ENCODE measurements at places on chromosomes 11 and 22.

- no peak for DNase-seq
These were observed 114.8 kb upstream of the NAV2 start for GRCh38 chr11:19597876-19598275.

DNA sequence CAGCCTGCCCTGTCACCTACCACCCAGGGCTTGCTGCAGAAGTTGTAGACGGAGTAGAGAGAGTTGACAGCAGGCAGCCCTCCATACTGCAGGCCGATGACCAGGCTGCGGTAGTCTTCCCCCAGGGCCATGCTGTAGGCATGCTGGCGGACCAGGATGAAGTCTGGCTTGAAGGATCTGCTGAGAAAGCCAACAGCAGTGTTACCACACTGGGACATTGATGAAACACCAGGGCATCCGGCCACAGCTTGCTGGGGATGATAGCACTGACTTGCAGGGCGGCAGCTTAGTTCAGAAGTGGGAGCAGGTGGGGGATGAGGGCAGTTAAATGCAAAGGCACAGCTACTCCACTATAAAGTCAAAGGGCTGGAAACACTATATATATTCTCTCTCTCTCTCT is 67.4 kb downstream of the TIMP3 start:
- no peak for DNase-seq

- DNase-seq: no peak
These were observed 1.6 kb upstream of the ACY3 start for GRCh38 chr11:67651976-67652781.

DNA sequence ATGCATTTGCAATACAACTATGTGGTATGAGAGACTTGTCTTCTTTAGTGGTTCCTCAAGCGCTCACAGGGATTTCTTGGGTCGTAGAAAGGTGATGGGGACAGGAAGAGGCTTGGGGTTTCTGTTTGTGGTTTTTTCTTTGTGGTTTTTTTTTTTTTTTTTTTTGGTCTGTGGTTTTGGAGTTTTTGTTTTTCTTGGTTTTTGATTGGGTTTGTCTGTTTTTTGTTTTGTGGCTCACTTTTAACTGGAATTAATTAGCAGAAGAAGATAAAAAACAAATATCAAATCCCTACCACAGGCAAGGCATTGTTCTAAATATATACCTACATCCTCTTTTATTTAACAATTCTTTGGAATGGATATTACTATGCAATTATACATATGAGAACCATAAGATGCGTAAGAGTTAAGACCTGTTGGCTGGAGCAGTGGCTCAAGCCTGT is 5.5 kb downstream of the TTC28 start:
- no peak for DNase-seq

DNA sequence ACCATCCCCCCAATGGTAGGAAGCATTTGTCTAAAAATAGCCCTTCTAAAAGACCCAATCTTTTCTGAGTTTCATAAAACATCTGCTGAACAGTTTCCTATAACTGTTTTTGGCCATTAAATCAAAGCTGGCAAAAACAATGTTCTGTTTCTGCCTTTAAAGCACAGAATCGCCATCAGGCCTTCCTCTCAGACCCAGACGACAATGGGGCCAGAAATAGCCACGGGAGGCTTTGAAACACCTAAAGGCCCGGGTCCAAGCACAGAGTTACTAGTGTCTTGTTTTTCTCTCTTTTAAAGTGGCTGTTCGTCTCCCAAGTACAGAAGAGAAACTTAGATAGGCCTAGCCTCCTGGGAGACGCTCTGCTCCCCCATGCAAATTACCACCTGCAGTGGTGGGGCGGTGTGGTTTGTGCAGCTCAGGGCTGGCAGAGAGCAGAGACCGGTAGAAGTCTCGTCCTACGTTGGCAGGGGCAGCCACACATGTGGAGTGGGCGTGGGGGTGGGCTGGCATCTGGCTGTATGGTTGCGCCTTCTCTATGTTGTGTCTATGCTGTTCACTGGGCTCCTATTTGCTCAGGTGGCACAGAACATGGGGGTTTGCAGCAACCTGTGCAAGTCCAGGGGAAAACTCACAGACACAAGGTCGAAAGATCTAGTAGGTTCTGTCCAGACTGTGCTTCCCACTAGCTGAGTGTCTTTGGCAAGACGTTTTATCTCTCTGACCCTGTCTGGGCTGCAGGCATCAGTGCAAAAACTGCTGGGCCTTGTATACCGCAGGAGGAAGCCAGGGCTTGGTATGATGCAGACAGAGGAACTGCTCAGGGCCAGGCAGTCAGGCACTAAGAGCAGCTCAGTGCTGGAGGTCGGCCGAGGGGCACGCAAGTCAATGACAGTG is 23.6 kb upstream of the ETS1 start:
- no peak for DNase-seq

DNA sequence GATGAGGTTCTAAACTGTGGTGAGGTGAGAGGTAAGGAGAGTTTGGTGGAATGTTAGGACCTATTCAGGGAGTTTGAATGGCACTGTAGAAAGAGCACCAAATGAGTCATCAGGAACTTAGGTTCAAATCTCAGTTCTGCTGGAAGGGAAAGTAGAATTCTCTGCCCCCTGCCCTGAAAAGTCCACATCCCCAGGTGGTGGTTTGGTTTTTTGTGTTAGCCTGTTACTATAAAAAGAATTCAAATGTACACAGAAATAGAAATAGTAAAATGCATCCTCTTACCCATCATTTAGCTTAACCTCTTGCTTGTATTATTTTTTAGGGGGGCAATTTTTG is 20.2 kb downstream of the PPFIBP2 start:
- DNase-seq: no peak

GRCh38 chr11:120147094-120147949 is 9.4 kb upstream of the TRIM29 start:
- no peak for DNase-seq

DNA sequence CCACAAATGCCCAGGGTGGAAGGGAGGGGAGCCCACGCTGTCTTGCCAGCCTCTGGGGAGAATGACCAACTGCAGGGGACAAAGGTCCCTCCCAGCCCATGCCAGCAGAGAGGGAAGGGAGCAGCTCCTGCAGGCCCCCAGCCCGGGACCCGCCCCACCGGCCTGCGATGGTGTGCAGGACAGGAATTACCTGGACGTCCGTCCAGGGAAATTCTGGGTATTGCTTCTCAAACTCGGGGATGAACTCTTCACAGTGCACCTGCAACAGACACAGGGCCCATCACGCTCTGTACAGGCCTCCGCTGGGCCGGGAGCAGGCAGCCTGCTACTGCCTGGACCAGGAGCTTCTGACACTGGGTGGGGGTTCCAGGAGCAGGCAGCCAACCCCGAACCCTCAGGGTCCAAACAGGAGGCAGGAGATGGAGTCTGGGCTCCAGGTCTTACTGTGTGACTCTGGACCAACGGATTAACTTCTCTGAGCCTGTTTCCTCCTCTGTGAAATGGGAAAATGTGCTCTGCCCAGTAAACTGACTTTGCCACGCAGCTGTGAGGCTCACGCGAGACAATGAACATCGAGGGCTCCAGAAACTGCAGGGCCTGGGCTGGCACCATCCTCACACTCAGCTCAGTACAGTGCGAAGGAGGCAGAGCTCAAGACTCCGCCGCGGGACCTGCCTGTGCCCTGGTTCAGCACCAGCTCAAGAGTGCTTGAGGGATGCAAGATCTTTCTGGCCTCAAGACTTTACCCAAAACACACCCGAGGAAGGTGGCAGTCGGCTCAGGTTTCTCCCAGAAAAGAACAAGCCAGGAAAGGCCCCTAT is 17.4 kb downstream of the TTLL12 start:
- no peak for DNase-seq

DNA sequence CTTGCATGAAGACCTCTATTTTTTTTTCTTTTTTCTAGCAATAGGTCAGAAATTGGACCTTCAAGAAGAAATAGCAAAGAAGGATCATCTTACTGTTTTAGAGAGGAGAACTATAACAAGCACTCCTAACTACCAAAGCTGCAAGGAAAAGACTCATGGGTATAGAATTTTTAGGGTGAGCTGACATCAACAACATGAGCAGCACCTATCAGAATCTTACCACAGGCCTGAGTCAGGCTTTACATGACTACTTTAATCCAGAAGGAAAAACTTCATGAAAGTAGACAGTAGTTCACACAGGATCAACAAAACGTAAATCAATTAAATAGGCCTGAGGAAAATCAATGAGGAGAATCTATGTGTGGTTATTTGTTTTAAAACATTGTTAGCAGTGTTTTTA is 130.5 kb downstream of the FAM76B start:
- no peak for DNase-seq

DNA sequence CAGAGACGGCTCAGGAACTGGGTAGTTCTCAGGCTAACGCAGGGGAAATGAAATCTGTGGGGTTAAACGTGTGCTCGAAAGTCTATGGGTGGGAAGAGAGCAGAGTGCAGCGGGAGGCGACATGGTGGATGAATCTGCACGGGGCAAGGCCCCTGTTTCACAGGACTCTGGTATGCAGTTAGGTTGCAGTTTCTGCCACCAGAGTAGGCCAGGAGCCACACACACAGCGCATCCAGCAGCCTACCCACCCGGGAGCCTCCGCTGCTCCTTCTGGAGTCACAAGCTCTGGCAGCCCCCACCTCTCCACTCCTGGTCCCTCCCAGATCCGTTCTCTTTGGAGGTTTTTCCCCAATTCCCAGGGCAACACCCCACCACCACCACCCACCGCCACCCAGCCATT is 27.0 kb downstream of the SPATA19 start:
- no peak for DNase-seq

DNA sequence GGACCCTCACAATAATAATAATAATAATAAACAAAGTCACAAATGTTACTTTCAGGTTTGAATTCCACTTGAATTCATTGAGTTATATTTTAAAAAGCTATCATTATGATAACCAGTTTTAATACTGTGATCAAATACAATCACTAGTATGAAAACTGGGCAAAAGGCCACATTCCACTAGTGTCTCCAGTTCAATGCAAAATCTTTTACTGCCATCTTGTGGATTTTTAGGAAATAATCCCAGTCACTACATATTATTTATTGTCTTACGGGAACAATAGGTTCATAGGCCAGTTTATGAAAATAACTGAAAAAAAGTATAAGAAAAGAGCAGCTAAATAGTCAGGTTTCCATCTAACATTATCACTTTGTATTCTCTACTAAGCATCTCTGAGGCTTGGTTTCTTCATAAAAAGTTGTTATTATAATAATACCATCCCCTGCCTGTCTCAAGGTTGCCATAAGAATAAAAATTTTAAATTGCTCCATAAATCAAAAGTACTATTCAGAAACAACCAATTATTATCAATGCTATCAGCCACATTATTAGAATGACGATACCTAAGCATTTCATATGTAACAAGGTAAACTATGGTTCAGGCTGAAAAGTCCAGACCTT is 533.9 kb upstream of the CCDC90B start:
- DNase-seq: peak; percentile 48

DNA sequence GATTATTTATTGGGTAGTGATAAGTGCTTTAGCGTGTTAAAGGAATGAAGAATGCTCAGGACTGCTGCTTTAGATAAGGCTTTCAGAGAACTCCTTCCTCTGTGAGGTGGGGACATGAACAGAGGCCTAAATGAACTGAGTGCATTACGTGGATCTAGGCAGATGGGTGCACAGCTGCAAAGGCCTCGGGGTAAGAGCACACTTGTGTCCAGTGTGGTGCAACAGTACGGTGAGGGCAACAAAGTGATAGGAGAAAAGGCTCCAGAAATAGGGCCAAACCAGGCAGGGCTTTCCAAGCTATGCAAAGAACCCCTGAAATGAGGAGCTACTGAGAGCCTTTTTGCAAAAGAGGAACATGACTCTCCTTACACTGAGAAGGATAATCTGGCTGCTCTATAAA is 45.3 kb upstream of the ARHGAP32 start:
- DNase-seq: no peak

- DNase-seq: no peak
These were observed 14.6 kb upstream of the OR52D1 start for GRCh38 chr11:5473921-5474320.

DNA sequence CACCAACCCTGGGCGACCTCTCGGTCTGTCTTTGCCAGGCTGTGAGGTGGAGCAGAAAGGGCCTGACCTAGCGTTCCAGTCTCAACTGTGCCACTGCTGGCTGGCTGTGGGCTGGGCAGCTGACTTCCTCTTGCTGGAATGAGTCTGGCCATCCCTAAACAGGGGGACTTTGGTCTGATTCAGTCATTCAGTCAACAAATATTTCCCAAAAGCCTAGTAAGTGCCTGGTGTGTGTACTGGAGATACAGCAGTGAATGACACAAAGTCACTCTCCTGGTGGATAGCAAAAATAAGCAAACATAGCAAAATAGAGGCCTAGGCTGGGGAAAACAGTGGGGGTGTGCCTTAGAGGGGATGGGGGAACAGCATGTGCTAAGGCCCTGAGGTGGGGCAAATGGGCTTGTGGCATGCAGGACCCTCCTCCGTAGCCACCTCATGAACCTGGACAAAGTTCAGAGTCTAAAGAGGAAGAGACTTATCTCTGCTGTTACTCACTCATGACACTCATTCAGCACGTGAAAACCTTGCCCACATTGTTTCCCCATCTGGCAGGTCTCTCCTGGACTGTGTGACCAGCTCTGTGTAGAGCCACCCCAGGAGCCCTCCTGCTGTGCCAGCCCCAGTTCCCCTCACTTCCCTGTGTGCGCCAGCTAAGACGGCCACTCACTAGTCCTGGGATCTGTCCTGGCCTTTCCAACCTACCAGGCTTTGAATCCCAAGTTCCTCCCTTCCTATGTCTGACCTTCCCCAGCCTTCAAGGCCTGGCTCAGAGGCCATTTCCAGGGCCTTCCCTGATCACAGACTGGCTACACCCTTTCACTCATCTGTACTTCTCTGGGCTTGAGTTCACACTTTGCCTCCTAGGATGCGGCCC is 4.7 kb downstream of the GUCD1 start:
- DNase-seq: no peak

GRCh38 chr11:2267306-2267850 is 3.0 kb downstream of the ASCL2 start:
- no peak for DNase-seq

DNA sequence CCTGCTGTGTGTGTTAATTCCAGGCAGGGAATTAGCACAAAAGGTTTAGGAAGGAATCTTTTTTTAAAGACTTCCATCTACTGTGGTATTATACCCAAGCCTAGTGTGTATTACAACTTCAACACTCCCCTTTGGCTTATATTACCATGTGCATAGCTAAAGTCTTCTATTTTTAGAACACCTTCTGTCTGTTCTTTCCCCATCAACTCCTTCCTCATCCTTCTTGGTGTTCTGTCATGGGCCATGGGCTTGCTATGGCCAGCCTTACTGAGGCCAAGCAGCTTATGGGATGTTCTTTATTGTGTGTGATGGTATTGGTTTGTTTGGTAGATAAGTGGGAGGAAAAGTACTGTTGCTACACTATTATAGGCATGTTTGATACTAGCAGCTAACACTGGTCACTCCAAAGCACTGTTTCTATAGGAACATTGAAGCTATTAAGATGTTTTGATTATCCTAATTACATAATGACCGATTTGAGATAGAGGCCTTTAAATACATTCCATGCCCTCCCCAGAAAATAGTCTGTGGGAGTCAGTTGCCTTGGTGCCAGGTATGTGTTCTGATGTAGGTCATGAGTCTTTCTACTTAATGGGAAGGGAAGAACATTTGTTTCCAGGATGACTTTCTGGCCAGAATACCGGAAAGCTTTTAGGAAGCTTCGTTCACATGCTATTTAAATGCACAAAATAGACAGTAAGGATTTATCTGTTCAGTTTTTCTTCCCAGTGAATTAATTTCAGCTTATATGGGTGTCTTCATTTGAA is 16.5 kb downstream of the MCAM start:
- DNase-seq: no peak

- DNase-seq: no peak
These were observed 11.0 kb downstream of the TP53AIP1 start for GRCh38 chr11:128931668-128932067.

GRCh38 chr11:1739576-1739975 is 10.8 kb downstream of the IFITM10 start:
- DNase-seq: no peak

Data from NCI-H1436 (cell line).